ENCODE measurements at places on chromosomes 13 and 19.

DNA sequence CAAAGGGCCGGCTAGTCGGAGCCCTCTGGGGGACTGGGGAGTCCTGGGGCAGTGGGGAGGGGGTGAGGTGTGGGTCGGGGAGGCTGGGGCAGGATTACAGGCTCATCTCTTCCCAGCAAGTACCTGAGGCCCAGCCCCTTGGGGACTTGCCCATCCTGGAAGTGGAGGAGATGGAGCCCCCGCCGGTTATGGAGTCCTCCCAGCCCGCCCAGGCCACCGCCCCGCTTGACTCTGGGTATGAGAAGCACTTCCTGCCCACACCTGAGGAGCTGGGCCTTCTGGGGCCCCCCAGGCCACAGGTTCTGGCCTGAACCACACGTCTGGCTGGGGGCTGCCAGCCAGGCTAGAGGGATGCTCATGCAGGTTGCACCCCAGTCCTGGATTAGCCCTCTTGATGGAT, 9.9 kb downstream of the PALM3 start:
- no peak for DNase-seq

DNA sequence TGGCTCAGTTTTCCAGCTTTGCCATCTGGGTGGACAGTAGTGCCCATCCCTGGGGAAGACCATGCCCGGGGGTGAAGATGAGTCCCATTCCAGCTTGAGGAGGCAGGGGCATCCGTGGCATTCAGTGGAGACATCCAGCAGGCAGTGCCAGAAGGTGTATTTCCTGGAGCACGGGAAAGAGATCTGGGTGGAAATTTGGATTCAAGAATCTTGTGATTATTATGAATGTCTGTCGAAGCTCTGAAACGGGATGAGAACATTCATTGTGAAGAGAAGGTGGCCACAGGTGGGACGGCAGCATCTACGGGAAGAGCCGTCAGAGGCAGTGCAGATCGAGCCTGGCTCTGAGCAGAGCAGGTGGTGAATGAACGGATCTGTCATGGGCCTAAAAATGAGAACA, 167.3 kb upstream of the RNF113B start:
- DNase-seq, result no peak

DNA sequence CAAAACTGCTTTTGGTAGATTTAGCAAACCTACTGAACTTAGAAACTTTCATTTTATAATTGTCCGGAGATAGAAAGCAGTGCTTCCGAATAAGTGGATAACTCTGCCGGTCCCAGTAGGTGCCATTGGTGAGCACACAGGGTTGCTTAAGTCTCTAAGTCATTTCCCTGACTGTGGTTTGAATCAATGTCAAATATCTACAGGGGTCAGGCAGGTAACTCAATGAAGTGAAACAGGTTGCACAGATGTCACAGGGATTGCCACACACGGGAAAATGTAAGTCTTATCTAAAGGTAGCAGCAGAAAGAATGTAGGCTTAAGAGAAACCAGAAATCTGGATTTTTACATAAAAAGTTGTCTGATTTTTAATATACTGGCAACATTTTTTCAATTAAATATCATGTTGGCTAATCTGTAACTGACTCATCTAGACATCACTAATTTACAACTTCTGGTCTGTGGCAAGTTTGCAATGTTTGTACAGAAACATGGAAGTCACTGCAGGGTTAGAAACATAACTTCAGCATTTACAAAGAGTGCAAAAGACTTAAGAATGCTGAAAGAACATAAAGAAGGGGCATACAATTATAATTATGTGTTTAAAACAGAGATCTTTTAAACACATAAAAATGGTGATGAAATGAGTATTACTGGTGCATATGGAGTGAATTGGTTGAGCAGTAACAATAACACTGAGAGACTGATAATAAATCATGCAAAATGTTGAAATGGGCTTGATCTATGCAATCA, 14.3 kb upstream of the LRRC63 start:
- no peak for DNase-seq

DNA sequence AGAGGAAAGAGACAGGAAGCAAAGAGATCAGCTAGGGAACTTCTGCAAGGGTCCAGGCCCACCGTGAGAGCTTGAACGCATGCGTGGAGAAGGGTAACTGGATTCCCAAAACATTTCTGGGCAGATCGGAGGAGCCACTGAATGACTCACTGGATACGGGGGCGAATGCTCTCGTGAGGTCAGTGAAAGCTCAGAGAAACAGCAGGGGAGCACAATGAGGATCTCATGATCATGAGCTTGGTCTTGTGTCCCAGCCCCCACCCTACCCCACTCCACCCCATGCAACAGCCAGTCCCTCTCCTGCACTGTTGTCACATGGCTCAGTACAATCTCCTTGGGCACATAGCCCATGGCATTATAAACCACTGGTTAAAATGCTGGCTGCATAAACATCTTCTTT, 40.6 kb downstream of the DCLK1 start:
- DNase-seq, result no peak

GRCh38 chr13:44857061-44857460, 132.2 kb downstream of the NUFIP1 start:
- no peak for DNase-seq

DNA sequence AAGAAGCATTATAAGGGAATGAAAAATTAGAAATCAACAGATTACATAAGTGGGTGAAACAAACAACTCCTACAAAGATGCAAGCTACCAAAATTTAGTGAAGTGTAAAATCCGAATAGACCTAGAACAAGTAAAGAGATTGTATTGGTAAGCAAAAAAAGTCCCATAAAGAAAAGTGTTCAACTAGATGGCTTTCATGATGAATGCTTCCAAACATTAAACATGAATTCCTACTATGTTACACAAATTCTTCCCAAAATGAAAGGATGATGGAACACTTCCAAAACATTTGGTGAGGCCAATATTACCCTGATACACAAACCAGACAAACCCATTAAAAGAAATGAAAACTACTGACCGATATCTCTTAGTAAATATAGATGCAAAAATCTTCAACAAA, 139.0 kb downstream of the GPC5 start:
- DNase-seq, result no peak

DNA sequence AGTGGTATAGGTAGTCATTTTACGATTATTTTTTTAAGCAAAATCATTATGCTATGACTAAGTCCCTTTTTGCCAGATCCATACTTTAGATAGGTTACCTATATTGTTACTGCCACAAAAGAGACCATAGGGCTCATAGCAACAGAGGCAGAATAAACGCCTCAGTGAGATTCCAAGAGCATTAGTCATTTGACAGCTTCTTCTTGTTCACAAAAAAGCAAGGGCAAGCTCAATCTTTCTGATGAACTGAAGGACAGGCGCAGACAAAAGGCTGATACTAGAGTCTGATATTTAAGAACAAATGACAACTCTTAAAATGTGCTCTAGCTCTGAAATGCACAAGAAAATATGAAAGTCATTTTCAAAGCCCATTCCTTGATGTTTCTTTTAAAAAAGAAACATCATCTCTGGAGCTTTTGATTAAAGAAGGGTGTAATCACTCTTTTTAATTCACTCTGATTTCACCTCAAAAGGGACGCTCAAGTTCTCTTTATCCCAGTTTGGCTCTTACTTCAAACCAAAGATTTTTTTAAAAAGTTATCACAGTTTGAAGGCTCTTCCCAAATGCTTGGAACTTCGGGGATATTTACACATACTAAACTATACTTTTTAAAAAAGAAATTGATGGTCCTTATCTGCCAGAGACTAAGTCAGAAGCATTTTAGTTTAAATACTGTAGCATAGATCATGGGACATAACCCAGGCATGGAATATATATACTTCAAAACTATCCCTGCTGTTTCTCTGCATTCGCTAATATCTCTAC, 187.2 kb downstream of the EFNB2 start:
- no peak for DNase-seq

DNA sequence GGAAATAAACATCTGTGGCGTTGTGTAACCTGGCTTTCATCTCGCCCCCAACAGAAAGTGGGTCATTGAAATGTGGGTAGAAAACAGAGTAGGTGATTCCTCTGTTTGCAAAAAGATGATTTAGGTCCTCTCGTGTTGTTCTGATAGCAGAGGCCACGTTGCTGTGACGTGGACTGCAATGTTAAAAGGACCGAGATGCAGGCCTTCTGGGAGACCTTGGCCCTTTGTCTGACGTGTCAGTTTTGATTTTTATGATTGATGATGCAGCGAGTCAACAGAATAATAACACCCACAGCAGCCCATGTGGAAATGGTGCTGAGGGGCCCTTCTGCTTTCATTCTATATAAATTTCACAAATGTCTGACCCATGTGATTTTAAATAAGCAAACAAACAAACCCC, 68.9 kb downstream of the FGF9 start:
- DNase-seq, result no peak

GRCh38 chr19:4454747-4455718, 2.6 kb downstream of the UBXN6 start:
- DNase-seq, result no peak

- no peak for DNase-seq
Measured at GRCh38 chr13:103908911-103909310, 842.7 kb upstream of the SLC10A2 start.

DNA sequence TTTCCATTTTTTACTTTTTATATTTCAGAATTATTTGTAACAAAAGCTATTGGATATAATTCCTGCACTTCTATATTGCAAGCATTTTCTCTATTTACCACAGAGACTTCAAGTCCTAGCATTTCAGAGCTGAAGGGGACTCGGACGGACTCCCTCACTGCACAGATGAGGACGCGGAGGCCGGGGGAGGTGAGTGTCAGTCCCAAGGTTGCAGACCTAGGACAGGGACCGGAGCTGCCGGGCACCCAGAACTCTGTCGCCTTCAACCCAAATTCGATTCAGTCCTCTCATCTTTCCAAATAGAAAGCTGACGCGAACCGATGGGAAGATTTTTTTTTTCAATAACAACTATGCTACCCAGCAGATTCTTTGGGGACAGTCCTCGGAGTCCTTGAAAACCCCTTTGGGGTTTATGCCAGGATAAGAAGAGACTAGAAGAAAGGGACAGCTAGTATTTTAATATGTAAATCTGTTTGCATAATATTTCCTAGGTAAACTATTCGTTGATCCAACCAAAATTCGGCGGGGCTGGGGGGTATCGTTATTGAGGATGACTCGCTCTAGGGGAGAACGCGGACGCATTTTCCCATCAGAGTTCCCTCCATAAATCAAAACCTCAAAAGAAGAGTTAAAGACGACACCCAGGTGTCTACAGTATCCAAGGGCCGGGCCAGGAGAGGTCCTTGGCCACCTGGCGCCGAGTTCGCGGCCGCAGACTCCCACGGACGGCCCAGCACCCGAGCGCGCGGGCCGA, 803 bp downstream of the FLT3 start:
- no peak for DNase-seq

GRCh38 chr13:98678741-98679140, 73.7 kb downstream of the SLC15A1 start:
- DNase-seq, result no peak

DNA sequence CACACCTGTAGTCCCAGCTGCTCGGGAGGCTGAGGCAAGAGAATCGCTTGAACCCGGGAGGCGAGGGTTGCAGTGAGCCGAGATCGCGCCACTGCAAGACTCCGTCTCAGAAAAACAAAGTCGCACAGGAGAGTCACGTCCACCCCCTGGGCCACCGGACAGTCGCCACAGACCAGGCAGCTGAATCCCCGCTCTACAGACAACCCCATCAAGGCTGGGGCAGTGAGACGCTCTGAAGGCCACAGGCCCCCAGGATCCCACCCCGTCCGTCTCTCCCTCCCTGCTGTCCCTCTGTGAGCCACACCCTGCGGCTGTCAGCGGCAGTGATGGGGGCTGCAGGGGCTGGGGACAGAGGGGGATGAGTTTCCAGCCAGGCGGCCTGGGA, 15.5 kb upstream of the PTBP1 start:
- no peak for DNase-seq

DNA sequence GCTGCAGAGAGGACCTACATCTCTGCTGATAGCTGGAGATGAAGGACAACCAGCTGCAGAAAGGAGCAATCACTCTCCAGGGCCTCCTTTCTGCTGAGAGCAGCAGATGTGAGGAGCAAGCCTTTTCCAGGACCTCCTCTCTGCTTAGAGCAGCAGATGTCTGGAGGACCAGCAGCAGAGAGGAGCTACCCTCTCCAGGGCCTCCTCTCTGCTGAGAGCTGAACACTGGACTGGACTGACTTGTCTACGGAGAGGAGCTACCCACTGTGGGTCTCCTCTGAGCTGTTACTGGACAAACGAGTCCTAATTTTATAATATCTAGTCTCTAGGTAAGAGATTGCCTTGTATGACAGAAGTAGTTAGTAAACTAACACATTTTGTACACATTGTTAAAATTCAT, 40.8 kb upstream of the FLT1 start:
- no peak for DNase-seq

DNA sequence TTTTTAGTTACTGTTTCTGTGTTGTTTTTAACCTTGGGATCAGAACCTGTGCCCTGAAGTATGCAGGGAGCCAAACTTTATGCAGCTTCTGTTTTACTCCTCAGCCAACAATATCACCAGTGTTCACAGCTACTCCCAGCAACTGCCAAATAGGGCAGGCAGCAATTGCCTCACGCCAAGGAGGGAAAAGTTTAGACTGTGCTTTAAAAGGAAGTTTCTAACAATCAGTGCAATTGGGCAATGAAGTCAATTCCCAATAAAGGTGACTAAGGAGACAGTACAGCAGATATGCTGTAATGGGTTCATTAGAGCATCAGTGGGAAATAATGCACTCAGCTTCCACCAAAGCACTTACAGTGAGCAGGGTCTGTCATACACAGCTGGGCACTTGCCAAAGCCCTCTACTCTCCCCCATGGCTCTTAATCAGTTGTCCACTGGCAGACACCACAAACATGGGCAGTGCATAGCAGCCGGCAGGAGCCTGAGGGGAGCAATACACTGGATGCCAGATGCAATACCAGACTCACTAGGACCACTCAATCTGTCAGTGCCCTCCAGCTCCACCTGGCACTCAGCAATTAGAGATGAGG, 19.3 kb downstream of the ENOX1 start:
- DNase-seq, result no peak

GRCh38 chr13:54536112-54536511, 1507.5 kb downstream of the OLFM4 start:
- no peak for DNase-seq

DNA sequence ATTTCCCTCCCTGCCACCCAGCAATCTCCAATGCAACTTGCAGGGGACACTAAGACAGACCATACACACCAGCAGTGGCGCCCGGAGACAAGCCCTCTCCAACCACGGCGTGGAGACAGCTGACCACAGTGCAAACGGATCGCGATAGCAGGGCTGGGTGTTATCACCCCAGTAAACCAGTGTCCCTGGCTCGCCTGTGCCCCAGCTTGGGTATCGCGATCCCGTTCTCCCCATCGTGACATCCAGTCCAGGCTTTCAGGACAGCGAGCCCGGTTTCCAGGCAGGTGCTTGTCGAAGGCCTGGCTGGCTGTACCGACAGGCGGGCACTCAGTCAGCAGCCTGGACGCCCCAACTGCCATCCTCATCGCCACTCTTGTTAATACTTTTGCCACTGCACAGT, 20.7 kb upstream of the NANOS2 start:
- no peak for DNase-seq

DNA sequence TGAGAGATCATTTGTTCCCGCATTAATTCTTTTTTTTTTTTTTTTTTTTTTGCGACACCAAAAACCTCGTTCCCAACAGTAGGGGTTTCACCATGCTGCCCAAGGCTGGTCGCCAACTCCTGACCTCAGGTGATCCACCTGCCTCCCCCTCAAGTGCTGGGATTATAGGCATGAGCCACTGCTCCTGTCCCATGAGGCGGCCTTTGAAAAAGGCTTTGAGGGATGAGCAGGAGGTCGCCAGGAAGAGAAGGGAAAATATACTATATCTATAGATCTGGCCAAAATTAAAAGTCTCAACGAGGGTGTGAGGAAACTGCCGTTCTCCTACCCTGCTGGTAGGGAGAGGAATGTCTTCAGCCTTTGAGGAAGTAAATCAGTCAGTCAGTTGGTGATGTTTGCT, 26.2 kb downstream of the ZNF473 start:
- no peak for DNase-seq
